ENCODE measurements at places on chromosomes 3 and 15. TPM values are rescaled to one million over a fixed set of nuclear protein-coding genes. Genes with fewer than 3 reads are reported as not detected.

GRCh38 chr3:66483409-66483906, 17.4 kb downstream of the LRIG1 start:
- DNase-seq: no peak

- DNase-seq: no peak
These were observed 88.1 kb downstream of the MBNL1 start for GRCh38 chr3:152356870-152357276.

DNA sequence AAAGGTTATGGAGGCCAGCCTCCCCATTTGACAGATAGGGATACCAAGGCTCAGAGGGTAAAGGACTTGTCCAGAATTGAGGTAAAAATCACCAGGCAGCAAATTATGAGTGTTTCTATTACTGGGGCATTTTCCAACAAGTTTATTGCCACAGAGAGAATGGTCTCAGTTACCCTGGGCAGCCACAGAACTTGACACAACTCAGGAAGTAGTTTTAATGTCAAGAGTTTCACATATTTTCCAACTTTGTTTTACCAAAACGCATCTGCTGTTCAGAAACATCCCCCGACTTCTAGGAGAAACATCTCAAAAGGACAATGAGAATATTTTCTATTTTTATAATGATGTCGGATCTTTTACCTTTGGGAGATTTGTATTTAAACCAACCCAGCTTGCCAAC, 107.5 kb upstream of the MRPS22 start:
- no peak for DNase-seq

DNA sequence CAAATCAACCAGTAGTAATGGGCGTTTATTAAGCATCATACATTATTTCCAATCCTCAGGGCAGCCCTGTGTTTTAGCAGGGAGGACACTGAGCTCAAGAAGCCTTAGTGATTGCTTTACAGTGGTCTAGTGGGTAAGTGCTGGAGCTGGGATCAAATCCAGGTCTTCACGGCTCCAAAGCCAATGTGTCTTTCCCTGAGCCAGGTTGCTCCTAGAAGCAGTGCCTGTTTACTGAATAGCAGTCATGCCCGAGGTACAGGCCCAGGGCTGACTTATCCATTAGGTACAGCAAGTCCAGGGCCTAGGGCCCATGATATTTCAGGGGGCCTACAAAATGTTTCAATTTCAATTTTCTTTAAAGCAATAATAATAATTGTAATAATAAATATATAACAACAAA, 9.6 kb upstream of the SMAD6 start:
- DNase-seq: no peak

DNA sequence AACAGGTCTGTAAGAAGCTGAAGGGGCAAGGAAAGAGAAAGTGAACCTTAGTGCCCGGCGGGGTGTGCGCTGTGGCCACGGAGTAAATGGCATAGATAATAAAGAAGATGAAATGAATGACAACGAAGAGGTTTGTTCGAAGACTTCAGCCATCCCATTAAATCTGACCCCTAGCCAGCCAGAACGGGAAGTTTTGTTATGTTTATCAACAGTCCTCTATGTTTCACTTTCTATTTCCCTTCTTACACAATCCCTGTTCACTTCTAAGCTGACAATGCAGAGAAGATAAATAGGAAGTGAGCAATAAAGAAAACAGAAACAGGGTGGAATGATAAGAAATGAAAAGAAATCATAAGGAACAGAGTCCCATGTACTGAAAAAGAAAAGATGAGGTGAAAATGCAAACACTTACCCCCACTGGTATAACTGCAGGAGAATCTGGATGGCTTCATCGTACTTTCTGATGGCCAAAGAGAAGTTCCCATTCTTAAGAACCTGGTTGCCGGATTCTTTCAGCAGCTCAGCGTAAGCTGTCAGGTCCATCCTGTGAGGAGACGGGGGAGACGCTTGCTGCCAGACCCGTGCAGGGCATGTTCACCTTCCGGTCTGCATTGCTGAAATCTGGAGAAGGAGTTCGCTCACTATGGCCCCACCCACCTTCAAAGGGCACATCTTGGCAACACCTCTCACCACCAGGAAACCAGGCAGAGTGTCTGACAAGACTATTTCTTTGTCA, 36.8 kb downstream of the TRANK1 start:
- peak; percentile 67 for DNase-seq

- DNase-seq: no peak
These were observed 32.1 kb downstream of the SPSB4 start for GRCh38 chr3:141083226-141083625.

DNA sequence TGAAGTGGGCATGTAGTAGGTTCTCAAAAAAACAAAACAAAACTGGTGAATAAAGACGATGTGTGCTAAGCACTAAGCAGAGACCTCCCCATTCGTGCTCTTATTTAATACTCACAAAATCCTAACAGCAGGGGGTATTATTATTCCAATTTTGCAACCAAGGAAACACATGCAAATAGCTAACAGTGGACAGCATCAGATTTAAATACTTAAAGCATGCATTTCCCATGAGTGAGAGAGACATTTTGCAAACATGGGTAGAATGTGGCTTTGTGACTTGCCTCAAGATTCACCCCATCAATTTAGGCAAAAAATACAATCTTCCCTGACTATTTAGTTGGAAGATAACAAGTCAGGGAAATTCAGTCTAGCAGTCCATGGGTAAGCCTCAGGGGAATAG, 946.2 kb upstream of the CFAP20DC start:
- DNase-seq: no peak

DNA sequence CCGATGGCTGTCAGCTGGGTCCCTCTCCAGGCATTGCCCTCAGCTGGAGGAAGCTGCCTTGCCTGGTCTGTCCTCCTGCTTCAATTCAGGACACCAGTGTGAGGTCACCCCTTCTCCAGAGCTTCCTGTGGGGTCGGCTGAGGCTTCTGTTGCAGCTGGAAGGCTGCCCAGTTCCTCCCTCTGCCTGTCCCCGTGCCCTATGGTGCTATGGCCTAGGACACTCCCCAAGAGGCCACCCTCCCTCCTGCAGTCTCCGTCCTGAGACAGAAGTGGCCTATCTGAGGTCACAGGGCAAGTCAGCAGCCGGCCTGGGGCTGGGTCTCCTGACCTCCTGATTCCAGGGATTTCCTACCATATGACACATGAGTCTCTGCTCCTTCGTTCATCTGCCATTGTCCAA, 57.9 kb downstream of the RASGRF1 start:
- no peak for DNase-seq

DNA sequence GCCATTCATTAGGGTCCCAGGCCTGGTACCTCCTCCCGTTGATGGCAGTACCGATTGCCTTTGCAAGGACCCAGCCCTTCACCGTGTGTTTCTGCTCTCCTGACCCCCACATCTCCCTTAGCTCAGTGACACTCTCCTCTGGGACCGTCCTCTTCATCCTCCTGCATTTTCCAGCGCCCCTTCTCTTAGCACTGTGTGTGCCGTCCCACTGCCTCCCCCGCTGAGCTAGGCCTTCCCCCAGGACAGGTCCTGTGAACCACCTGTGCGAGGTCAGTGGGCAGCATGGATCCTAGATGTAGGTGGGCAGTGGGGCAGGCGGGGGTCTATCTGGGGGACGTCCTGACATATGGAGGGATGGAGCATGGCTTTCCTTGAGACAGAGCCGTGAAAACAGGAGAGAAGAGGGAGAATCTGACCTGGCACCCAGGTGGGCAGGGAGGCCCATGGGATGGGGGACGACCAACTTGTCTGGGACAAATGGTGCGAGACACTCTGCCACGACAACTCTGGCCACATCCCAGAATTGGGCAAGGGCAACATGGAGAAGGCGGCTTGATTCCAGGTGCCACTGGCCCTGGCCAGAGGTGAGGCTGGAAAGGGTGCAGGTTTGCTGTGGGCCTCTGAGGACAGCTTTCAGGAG, 87.7 kb upstream of the ALDH1L1 start:
- no peak for DNase-seq

CASR gene
- total RNA-seq: not detected

ECE2 gene
- total RNA-seq: not detected

GOLGA6D gene
- total RNA-seq: not detected

WDR93 gene
- not detected for total RNA-seq

SLC28A1 gene
- total RNA-seq: not detected

All from MG63 (cell line).